ENCODE measurements at places on chromosomes 1 and 21. TPM values are rescaled to one million over a fixed set of nuclear protein-coding genes. Genes with fewer than 3 reads are reported as not detected.

KRTAP12-1 gene
- not detected for polyA plus RNA-seq

DYNLT5 gene
- polyA plus RNA-seq: 5.2 TPM

OR2T2 gene
- not detected for polyA plus RNA-seq

DCAF8 gene
- 110 TPM for polyA plus RNA-seq

SYT2 gene
- 0.63 TPM for polyA plus RNA-seq

FAM72D gene
- polyA plus RNA-seq: 1.8 TPM

HRNR gene
- polyA plus RNA-seq: 0.03 TPM

OR4F16 gene
- polyA plus RNA-seq: not detected

CDK18 gene
- polyA plus RNA-seq: 8.1 TPM

IL19 gene
- polyA plus RNA-seq: not detected

FAM151A gene
- polyA plus RNA-seq: 0.34 TPM

PPP1R8 gene
- polyA plus RNA-seq: 29.0 TPM

KCNK1 gene
- polyA plus RNA-seq: 1.3 TPM

ST6GALNAC5 gene
- polyA plus RNA-seq: 1.4 TPM

NMNAT2 gene
- polyA plus RNA-seq: 0.68 TPM

SERBP1 gene
- 441 TPM for polyA plus RNA-seq

OLIG2 gene
- polyA plus RNA-seq: not detected

LENEP gene
- not detected for polyA plus RNA-seq

NBPF11 gene
- polyA plus RNA-seq: 15.1 TPM

ZFP69B gene
- polyA plus RNA-seq: 3.1 TPM

RASAL2 gene
- 12.3 TPM for polyA plus RNA-seq

Measured in forelimb muscle (tissue), 1 donor.